ENCODE measurements at places on chromosomes 3 and 15.

GRCh38 chr3:185051801-185052200 is 101.1 kb downstream of the C3orf70 start:
- DNase-seq = no peak

DNA sequence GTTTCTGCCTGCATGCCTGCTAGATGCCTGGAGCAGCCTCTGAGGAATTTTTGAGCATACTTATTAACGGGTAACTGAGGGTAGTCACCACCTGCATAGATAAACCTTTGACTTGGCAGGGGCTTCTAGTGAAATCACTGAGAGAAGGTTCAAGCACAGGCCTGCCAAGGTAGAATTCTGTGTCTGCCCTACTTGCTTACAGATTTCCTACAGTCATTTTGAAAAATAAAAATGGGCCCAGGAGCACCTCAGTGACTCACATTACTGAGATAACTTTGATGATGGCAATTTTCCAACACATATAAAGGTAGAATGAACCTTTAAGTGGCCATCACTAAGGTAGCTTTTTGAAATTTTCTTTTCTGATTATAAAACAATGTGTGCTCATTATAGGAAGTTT is 10.8 kb downstream of the CRTAP start:
- DNase-seq = no peak

- no peak for DNase-seq
Measured at GRCh38 chr3:167729591-167729990, 5.1 kb downstream of the PDCD10 start.

- no peak for DNase-seq
Measured at GRCh38 chr3:197144188-197144587, 114.6 kb upstream of the MELTF start.

- no peak for DNase-seq
Measured at GRCh38 chr3:142095841-142096240, 53.5 kb downstream of the TFDP2 start.

DNA sequence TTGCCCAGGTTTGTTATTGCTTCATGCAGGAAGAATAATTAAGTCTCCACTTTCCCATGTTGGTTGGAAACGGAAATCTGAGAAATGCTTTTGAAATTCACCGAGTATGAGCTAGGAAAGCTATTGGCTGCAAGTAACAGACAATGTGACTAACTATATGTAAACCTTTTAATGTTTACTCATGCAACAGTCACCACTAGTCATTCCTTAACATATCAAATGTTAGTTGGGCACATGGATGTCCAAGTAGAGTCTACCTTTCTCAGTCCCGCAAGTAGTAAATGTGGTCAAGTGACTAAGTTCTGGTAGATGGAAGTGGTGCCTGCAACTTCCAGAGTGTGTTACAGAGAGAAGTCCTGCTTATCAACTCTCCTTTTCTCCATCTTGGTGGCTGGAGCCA is 52.5 kb downstream of the KLF15 start:
- no peak for DNase-seq

GRCh38 chr3:52524752-52525679 is 8.6 kb downstream of the NT5DC2 start:
- DNase-seq = no peak

DNA sequence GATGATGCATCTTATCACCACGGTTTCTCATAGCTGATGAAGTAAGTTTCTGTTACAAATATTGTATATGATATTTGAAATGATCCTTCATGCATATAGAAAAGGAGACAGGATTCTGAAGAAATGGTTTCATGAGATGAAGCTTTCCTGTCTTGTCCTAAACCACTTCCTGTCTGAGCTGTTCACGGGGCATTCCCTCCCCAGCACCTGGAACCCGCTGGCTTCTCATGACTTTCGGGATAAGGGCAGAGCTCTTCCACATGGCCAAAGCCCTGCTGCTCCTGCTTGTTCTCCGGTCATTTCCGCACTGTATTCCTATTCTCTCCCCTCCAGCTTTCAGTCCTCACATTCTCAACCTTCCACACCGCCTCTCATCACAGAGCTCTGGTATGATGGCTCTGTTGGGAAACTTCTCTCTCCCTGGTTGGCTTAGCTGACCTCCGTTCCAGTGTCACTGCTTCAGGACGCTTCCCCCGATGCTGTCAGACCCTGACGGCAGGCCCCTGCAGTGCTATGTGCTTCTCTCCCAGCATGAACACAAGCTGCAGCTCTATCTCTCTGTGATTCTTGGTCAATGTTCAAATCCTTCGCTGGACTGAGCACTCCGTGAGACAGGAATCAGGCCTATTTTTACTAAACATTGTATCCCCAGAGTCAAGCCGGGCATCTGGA is 86.9 kb upstream of the HERC1 start:
- no peak for DNase-seq

GRCh38 chr3:149152420-149152819 is 23.0 kb downstream of the HPS3 start:
- no peak for DNase-seq

- no peak for DNase-seq
Measured at GRCh38 chr3:33170531-33170930, 48.1 kb downstream of the SUSD5 start.

DNA sequence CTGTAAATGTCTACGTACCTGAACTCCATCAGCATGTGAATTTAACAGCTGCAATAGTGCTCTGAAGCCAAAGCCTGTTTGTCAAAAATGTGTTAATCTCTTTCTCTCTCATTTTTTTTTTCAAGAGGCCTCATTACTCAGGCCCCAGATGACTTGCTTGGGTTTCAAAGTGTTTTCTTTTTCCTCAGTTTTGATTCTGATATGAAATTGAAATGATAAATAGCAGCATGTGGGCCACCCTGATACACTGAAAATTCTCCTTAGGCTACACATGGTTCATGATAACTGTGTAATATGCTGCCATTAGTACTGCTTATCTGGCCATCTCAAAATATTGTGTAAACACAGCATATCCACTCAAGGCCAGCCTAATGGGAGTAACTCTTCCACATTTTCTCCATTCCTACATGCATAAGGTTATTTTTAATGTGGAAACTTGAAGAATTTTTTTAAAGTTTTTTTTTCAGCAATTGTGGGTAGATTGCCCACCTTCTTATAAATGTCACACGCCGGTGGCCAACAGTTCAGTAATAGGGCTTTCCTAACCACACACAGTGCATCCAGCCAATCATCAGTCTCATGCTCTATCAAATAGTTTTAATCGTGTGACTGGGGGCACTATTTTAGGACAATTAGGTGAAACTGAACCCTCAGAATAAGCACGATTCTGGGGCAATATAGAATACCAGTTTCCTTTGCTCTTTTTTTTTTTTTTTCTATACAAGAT is 13.1 kb upstream of the DENND4A start:
- DNase-seq = no peak

DNA sequence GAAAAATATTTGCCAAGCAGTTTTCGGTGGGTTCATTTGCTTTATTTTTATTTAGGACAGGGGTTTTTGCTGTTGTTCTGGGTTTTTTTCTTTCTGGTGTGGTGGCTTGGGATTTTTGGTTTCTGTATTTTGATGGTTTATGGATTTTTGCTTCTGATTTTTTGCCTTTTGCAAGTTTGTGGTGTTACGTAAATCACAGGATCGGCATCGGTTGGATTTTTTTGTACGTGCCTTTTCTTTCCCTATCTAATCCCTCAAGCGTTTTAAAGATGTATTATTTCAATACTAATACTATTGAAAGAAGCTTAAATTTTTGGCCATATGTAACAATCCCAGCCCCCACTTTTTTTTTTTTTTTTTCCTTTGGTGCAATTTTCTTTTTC is 782 bp upstream of the BCL6 start:
- DNase-seq = no peak

GRCh38 chr3:160806094-160806493 is 50.1 kb downstream of the PPM1L start:
- no peak for DNase-seq

- DNase-seq = no peak
Measured at GRCh38 chr3:13070391-13071070, 2.7 kb downstream of the IQSEC1 start.

DNA sequence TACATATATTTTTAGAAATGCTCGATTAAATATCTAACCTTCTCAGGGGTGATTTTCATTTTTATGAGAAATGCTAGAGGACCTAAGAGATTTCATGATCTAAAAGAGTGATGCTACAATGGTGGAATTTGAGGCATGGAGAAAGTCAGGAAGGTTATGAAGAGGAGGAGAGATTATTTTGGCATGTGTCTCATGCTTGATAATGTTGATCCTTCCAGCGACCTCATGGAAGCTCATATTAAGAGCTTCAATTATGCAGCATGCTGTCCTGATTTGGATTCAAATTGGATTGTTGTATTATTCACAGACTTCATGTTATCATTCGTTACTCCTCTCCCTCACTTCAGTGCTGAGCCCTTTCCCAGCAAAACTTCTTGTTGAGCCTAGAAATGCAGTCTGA is 112.5 kb downstream of the RAP2B start:
- no peak for DNase-seq

DNA sequence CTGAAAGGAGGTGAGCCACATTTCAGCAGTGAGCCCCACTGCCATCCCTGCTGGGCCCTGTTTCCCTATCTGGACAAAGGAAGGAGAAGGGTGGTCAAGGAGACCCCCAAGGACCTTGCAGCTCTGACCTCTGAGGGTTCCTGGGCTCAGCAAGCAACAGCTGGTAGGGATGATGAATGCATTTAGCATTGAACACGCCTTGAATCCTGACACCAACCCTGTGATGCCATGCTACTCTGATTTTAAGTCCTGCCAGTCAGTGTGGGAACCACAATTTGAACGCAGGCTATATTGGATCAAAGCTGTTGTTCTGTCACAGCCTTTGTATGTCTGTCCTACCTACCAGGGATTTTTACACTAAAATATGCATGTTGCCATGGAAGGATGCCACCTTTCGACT is 6.5 kb downstream of the MPI start:
- no peak for DNase-seq

DNA sequence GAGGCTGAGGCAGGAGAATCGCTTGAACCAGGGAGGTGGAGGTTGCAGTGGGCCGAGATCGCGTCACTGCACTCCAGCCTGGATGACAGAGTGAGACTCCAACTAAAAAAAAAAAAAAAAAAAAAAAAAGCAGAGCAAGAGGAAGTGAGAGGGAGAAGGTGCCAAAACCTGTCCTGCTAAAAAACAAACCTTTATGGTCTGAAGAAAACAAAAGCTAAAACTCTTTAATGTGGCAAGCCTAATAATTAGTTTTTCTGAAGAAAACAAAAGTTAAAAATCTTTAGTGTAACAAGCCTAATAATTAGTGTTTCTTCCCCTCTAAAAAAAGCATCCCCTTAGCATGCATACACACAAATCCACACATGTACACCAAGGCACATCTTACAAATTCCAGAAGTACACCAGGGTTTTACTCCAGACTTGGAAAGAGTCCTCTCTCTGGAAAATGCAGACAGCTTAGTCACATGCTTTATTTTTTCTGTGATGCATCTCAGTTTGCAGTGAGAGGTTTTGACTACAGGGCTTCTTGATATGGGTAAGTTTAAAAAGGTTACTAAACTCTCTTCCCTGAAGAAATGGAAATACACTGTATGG is 65.9 kb downstream of the HACD2 start:
- no peak for DNase-seq

DNA sequence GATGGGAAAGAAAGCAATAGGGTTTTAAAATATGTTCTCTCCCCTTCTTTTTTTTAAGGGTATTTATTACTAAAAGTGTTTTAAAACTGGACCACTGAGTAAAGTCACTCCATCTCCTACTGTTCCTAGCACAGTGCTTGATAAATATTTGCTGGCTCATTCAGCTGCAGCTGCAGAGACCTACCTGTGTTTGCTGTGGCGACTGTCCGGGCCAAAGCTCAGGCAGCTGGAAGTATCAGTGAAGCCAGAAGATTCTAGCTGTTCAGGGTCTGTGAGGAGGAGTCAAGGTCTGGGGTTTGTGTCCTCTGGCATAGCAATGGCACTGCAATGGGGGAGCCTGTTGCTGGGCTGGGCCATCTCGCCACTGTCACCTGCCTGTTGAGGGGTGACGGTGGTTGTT is 109.9 kb downstream of the RPLP1 start:
- DNase-seq = no peak

DNA sequence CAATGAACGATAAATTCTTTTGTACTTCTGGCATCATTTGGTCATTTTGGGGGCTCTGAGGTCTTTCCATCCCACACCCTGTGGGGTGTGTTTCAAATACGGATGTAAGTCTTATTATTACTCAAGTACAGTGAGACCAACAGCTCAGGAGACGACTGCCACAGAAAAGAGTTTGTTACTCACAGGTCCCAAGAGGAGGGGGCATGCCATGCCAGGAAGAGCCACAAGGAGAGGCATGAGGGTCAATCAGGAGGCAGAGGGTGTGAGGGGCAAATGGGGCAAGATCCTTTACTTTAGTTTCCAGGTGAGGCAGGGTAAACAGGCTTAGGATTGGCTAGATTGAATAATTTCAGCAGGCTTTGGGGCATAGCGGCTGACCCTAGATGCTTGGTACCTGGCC is 21.6 kb downstream of the TRH start:
- no peak for DNase-seq

- DNase-seq = no peak
Measured at GRCh38 chr15:57592426-57592825, 722 bp downstream of the MYZAP start.

DNA sequence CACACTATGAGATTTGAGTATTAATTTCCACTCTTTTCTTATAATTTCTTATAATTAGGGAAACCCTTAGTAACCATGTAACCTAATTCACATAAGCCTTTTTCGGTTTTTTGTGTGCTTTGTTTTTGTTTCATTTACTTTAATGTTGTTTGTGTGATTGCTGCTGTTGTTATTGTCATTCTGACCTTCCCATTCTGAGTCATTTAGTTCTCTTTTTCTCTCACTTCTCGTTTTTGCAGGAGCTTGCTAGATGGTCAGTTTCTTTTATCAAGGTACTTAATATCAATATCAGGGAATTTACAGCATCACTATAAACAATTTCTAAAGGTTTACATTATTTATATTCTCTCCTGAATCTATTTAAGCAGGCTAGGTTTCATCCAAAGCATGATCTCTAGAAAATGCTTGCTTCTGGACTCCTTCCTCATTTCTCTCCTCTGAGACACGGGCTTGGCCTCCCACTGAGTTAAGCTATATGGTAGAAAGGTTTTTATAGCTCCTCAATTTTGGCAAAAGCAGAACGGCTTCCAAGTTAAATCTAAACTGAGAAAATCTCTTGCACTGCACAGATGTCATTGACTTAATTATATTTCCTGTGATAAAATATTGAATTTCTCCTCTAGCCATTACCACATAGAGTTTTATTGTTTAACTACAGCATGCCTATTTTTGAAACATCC is 534.2 kb downstream of the NSUN3 start:
- no peak for DNase-seq

DNA sequence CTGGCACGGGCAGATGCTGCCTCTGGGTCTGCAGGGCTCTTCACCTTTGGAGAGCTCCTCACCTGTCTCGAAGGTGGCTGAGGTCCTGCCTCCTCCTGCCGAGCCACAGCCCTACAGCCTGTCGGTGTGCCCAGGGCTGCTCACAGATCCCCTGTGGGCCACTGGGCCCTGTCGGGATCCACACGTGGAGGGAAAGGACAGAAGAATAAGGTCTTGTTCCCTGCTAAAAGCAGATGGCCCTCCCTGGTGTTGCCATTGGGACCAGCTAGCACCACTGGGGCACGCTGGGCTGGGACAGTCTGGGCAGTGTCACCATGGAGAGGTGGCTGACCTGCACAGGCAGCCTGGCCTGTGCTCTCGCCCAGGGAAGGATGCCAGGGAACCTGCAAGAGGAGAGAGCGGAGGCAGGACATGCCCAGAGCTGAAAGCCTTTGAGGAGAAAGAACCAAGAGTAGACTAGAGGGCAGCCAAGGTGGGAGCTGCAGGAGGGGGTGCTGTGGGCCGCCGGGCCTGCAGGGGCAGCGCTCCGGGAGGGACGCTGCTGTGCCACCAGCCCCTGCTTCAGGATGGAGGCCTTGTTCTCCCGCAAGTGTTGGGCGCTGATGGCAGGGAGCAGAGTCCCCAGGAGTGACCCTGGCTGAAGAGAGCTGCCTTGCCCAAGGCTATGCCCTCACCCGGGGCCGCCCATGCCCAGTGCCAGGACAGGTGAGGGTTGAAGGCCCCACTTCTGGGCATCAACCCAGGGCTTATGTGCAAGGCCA is 210.2 kb downstream of the XXYLT1 start:
- DNase-seq = no peak

Measured in A172 (cell line).